Left ventricle myocardium superior (tissue), 1 donor: ENCODE measurements at places on chromosomes 5 and 9.

GRCh38 chr5:54083245-54083644 lies 227.1 kb downstream of the ARL15 start:
- no peak for DNase-seq

GRCh38 chr5:68419637-68420452 lies 204.3 kb downstream of the PIK3R1 start:
- DNase-seq = no peak

DNA sequence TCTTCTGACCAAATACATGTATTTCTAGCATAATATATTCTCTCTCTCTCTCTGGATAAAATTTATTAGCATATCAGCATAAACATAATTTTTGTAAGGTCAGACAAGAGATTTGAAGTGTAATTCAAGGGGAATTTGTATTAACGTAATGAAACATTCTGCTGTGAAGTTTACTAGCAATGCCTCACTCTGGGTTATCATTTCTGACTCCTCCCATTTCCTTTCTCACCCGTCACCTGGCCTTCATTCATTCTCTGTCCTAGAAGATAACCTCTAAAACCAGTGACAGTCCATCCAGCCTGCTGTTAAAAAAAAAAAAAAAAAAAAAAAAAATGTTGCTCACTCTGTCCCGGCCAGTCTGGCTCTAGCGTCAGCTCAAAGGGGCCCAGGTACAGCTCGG lies 27.1 kb downstream of the GRAMD2B start:
- DNase-seq = no peak

DNA sequence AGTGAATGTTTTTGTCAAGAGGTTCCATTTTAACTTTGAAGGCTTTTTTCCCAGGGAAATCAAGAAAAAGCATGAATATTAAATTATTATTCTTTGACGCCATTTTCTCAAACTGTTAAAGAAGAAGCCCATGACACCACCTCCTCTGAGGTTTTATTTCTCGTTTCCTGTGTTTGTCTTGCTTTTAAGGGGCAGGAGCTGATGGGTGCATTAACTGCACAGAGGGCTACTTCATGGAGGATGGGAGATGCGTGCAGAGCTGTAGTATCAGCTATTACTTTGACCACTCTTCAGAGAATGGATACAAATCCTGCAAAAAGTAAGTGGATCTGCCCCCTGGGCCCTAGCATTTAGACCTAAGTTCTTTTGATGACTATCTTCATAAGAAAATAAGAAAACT lies 205.3 kb downstream of the RFK start:
- no peak for DNase-seq

DNA sequence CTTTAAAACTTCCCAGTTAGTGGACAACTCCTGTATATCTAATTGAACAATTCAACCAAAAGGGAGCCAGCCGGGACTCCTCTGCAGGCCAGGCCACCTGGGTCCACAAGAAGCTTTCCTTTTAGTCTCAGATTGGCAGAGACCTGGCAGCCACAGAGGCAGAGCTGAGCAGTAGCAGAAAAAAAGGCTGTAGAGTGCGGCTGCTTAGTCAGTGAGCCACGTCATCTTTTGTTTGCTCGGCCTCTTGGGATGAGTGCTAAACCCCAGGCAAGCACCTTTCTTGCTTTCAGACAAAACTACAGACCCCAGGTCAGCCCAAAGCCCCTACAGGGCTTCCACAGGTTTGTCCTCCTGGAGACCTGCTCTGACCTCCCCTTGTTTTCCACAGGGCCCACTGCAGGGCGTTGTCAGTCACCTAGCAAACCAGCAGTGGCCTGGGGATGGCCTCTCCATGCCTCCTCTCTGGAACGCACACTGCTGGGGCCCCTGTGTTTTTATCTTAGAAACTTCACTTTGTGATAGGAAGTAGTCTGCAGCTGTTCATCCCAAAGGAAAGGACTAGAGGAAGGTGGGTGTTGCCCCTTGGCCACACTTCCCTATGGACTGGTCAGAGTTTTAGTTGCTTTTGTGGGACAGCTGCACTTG lies 49.9 kb downstream of the SHB start:
- DNase-seq = no peak

GRCh38 chr5:96012399-96012798 lies 50.7 kb upstream of the ELL2 start:
- DNase-seq = no peak

DNA sequence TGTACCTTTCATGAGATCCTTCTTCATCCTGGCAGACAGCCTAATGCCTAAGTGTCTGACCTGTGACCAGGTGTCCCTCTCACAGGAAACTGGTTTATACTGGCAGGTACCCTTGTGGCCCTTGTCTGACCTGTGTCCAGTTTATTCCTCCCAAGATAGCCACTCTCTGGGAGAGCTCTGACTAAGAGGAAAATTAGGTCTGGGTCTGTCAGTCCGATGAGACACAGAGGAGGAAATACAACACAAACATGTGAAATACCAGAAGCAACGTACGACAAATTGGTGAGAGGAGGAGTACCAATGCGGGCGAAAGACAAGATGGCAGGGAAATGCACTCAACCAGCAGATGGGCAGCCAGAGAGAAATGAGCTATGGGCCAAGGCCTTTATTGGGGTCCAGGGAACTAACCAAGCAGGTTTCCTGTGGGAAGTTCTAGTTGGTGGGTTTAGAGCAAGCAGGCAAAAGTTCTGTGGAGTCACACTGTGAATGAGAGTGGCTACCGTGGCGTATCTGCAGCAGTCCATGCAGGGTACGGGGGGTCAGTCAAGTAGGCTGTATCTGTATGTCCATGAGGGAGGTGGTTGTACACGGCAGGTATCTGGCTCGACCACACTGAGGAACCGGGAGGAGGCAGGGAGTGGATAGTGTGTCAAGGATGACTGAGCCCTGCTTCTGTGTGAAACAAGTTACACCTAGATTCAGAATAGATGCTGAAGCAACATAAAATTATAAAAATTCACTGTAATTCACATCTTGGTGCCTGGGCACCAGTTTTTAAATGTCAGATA lies 109.0 kb downstream of the MLLT3 start:
- DNase-seq = no peak

DNA sequence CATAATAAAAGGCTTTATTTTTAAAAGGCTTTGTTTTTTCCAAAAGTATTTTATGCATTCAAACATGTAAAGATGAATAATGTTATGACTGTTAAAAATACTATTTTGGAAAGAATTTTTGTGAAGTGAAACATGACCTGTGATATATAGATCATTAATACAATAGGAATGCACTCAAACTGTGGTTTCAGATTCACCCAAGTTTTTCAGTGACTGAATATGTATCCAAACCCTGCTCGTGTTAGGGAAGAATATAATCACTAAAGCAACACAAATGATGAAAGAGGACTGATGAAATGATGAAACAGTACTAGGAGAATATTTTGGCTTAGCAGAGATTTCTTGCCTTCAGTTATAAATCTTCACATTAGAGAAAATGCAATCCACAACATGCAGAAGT lies 278.0 kb downstream of the ADAMTS6 start:
- DNase-seq = no peak

DNA sequence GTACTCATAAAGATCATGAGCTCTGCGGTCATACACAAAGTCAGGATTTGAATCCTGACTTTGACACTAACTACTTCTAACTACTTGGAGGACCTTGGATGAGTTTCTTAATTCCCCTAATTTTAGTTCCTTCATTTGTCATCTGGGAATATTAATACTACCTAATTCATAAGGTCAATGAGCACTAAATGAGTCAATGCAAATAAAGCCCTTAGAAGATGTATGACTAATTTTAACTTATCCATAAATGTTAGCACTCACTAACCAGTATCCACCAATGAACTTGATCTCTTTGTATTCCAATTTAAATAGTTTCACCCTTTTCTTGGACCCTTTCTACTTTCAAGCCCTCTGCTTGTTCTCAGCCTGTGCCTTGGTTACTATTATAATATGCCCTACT lies 1106.4 kb downstream of the CDH18 start:
- no peak for DNase-seq

- DNase-seq = peak; percentile 79
Observed at GRCh38 chr9:35114840-35115628, 628 bp downstream of the ATOSB start.

GRCh38 chr5:54329731-54330709 lies 19.6 kb upstream of the ARL15 start:
- no peak for DNase-seq

GRCh38 chr5:2283481-2284045 lies 400.8 kb upstream of the IRX4 start:
- no peak for DNase-seq

GRCh38 chr5:170183816-170184687 lies 48.7 kb upstream of the C5orf58 start:
- peak; percentile 71 for DNase-seq
